T-helper 17 cell (primary cell): ENCODE measurements at places on chromosomes 2 and 18.

DNA sequence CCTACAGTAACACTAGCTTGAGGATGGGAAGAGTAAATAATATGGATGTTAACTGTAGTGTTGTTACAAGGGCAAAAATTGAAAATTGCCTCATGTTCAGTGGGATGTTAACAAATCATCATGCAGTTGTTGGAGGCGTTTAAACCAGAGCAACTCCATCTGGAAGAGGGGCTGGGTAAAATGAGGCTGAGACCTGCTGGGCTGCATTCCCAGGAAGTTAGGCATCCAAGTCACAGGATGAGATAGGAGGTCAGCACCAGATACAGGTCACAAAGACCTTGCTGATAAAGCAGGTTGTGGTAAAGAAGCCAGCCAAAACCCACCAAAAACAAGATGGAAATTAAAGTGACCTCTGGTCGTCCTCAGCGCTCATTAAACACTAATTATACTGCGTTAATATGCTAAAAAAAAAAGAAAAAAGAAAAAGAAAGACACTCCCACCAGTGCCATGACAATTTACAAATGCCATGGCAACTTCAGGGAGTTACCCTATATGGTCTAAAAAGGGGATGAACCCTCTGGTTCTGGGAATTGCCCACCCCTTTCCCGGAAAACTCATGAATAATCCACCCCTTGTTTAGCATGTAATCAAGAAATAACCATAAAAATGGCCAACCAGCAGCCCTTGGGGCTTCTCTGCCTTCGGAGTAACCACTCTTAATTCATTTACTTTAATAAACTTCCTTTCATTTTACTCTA lies 101.4 kb downstream of the MYO5B start:
- no peak for DNase-seq

GRCh38 chr2:27703638-27704341 lies 40.1 kb downstream of the SLC4A1AP start:
- DNase-seq = peak; percentile 59

- no peak for DNase-seq
Observed at GRCh38 chr2:159226059-159226461, 60.4 kb downstream of the WDSUB1 start.

- no peak for DNase-seq
Observed at GRCh38 chr2:150653351-150653750, 165.9 kb upstream of the RND3 start.

GRCh38 chr2:552906-553305 lies 124.3 kb downstream of the TMEM18 start:
- DNase-seq = no peak

- DNase-seq = no peak
Observed at GRCh38 chr18:74748809-74749208, 151.1 kb downstream of the ZNF407 start.

DNA sequence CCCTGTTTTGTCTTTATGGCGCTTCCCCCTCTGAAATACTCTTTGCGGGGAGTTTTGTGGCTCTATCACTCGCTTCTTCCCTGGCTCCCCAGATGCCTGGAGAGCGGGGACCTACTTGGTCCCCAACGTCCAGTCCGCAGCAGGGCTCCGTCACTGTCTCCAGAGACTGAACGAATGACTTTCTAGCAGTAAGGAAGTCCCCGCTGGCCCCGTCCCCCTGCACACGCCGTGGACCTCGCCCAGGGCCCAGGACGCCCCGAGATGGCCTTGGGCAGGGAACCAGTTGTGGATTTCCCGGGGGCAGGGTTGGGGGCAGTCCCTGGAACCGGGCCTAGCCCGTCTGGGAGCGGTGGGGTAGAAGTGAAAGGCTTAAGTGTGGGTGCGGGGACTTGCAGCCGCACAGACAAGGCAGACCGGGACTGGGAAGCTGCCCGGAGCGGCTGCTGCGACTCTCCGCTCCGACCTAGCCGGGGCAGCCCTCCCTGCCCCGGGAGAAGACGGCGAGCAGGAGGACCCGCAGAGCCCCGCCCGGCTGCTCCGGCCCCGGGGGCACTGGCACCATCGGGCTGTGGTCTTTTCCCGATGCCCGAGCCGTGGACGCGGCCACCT lies 821 bp upstream of the EPHA4 start:
- no peak for DNase-seq

DNA sequence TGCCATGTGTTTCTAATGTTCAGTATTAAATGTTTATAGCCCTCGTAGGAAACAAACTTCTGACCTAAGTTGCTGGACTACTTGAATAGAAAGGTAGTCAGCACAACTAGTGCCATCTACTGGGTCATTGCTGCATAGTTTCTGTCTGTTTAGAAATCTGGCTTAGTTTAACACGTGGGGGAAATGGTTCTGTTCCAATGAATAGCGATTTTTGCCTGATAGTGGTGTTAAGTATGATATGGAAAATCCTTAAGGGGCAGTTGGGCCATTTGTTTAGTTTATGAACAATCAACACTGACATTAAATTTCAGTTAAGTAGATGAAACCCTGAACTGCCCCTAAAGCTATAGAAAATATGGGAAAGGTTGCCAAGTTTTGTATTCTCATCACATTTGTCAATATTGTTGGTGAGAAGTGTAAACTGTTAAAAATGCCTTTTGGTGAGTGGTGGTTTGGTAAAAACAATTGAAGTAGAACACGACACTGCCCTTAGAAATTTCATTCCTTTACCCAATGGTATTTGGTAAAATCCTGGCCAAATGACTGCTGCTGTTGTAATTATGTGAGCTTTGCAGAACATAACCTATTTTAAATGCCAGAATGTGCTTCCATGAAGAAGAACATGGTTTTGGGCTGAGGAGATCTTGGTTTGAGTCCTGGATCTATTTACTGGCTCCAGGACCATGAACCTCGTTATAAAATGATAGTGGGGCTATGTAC lies 13.2 kb downstream of the NABP1 start:
- no peak for DNase-seq

GRCh38 chr2:83949361-83949760 lies 509.7 kb downstream of the SUCLG1 start:
- no peak for DNase-seq

- DNase-seq = no peak
Observed at GRCh38 chr2:14148216-14148615, 484.3 kb upstream of the LRATD1 start.
